ENCODE measurements at places on chromosomes 1 and 21. TPM values are rescaled to one million over a fixed set of nuclear protein-coding genes. Genes with fewer than 3 reads are reported as not detected.

The SIM2 gene
- polyA plus RNA-seq, result 0.35 TPM

The ZNF683 gene
- not detected for polyA plus RNA-seq

The APOBEC4 gene
- polyA plus RNA-seq, result not detected

The FCER1G gene
- polyA plus RNA-seq, result 4.8 TPM

The NCF2 gene
- 3.1 TPM for polyA plus RNA-seq

The FCGR2B gene
- not detected for polyA plus RNA-seq

The ITGB2 gene
- polyA plus RNA-seq, result 4.2 TPM

The CLCNKB gene
- 1.8 TPM for polyA plus RNA-seq

The CYP4A11 gene
- polyA plus RNA-seq, result 62.4 TPM

The ADORA1 gene
- 2.0 TPM for polyA plus RNA-seq

The OR2L8 gene
- not detected for polyA plus RNA-seq

The SPRR5 gene
- polyA plus RNA-seq, result not detected

The FYB2 gene
- 21.0 TPM for polyA plus RNA-seq

The CD52 gene
- polyA plus RNA-seq, result 3.9 TPM

The SH2D1B gene
- not detected for polyA plus RNA-seq

The MTF2 gene
- polyA plus RNA-seq, result 37.7 TPM

The RIPK4 gene
- polyA plus RNA-seq, result 28.1 TPM

The TTC22 gene
- polyA plus RNA-seq, result 9.0 TPM

The KRTAP13-2 gene
- not detected for polyA plus RNA-seq

All from hepatocyte (in vitro differentiated cells).